ENCODE measurements at places on chromosomes 3 and 15.

- DNase-seq: no peak
These were observed 415.8 kb upstream of the GOLIM4 start for GRCh38 chr3:168511428-168512014.

DNA sequence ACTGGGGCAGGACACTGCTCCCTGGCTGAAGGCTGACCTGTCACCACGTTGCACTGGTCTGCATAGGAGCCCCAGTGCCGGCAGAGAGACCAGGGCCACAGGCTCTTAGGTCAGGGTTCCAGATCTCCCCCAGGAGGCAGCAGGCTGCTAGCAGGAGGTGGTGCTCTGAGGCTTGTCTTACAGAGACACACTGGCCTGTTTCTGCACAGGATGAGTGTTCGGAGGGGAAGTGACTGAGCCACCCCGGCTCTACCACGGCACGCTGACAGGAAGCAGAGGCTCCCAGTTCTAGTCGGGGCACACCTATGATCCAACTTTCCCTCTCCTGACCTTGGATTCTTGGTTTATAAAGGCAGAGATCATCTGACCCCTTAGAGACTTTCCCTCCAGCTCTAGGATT lies 8.6 kb downstream of the FBXL22 start:
- no peak for DNase-seq

- no peak for DNase-seq
These were observed 210.0 kb upstream of the TOPAZ1 start for GRCh38 chr3:44031387-44032380.

DNA sequence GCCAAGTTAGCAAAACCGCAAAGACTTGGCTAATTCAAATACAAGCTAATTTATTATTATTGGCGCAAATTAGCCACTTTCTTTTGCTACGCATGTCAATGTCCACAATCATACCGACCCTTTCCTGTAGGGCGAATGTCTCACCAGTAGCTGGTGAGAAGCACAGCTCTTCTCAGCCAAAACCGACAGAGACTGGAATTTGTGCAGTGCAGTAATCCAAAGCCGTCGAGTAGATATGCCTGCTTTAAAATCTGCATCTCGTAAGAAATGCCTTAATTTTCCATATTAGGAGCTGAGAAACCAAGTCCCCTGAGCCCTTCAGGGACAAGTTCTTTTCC lies 614 bp upstream of the MINDY2 start:
- no peak for DNase-seq

DNA sequence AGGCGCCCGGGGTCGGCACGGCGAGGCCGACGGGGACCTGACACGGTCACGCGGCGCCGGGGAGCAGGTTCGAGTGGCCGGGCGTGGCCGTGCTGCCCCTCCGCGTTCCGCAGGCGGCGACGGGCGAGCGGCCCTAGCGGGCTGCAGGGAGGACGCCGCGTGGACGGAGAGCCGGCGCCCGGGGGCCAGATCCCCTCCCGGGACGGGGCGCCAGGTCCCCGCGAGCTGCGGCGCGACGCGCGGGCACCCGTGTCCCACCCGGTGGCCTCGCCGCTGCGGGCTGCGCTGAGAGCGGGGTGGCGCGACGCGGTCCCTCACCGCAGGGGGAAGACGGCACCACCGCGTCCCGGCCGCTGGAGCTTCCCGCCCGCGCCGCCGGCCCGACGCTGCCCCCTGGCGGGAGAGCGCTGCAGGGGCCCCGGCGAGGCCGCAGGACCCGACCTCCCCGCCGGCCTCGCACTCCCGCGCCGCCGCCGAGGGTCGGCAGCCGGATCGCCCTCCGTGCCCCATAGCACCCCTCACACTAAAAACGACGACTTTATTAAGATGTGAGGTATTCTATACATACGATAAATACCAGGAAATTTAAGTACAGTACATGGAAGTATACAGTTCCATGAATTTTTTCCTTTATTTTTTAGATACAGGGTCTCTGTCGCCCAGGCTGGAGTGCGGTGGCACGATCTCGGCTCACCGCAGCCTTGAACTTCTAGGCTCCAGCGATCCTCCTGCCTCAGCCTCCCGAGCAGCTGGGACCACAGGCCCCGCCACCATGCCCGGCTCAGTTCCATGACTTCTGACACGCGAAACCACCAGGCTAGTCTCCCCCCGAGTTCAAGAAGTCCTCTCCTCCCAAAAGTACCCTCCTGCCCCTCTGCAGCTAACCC lies 1.3 kb upstream of the PIGZ start:
- DNase-seq: peak; percentile 33

GRCh38 chr3:114362815-114363214 lies 69.0 kb downstream of the TIGIT start:
- DNase-seq: peak; percentile 4
